Left ventricle myocardium superior (tissue), 1 donor: ENCODE measurements at places on chromosomes 2 and 18. TPM values are rescaled to one million over a fixed set of nuclear protein-coding genes. Genes with fewer than 3 reads are reported as not detected.

FEV gene
- total RNA-seq: not detected

CHPF gene
- total RNA-seq: 93.1 TPM

LCT gene
- total RNA-seq: not detected

ELMOD3 gene
- 10.4 TPM for total RNA-seq

ATP6V1C2 gene
- 2.7 TPM for total RNA-seq

TSPYL6 gene
- total RNA-seq: not detected

EFEMP1 gene
- total RNA-seq: 50.7 TPM

AUP1 gene
- 54.2 TPM for total RNA-seq

MAP2 gene
- total RNA-seq: 3.4 TPM

KCNJ13 gene
- total RNA-seq: not detected

IL1R1 gene
- 20.9 TPM for total RNA-seq
